ENCODE measurements at places on chromosomes 13 and 19.

DNA sequence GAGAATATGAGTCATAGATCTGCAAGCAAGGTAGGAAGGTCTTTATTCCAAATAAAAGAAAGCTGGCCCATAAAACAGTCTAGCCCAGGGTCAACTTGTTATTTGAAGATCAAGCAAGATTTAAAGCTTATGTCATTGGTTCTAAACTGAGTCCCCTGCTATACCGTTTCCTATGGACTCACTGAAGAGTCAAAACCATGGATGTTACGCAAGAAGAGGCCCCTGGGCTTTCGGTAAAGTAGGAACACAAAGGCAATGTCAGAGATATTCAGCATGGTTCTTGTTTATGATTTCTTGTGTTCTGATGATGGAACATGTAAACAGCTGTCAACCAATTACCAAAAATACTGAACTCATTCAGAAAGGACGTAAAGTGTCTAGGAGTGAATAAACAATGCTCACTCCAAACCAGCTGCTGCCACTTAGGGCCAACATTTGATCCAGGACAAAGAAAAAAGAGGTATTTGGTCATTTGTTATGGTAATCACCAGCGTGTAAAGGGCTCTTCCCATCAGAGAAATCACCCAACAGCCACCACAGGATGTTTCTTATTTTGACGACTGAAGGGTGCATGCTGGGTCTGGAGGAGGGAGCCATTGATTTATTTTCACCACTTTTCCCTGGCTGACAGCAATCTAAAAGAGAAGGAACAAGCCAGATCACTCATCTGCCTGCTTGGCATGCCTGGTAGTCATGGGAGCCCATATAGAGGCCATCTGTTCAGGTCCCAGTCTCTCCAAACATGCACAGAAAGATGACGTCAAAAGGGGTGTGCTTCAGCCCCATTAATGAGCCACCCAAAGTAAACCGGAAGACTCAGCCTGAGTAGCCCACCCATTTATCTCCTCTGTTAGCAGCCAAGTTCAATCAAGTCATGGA, 68.3 kb downstream of the FGF14 start:
- DNase-seq = no peak

DNA sequence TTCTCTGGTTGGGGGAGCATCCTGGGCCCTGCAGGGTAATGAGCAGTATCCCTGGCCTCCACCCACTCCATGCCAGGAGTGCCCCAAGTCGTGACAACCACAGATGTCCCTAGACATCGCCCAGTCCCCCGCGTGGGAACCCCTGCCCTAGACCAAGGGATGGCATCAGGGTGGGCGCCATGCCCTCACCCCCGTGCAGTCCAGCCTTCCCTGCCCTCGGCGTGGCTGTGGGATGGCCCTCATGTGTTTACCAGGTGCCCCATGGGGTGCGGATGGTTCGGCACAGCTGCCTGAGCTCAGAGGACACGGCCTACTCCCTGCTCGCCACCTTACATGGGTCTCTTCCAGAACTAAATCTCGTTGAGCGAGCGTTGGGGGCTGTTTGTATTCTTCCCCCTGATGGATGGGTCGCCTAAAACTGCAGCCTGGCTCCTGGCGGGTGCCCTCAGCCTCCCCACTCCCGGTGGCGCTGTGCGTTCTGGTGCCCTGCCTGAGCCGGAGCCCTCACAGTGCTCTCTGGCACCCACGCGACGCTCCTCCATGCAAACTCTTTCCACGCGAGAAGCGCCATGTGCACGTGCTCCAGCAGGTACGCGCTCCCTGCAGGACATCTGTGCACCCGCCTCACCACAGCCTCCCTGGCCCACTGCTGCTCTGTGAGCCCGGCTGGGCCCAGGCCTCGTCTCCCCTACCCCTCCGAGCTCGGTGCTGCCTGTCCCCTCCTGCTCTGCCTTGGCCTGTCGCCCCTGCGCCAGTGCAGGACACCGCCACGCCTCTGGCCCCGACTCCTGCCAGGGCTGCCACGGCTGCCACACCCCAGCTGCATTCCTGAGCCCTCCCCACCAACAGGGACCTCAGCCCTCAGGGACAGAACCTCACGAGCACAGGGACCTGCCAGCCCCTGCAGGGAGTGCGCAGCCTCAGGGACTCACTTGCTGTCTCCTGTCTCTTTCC, 145.0 kb downstream of the KDM4B start:
- no peak for DNase-seq

DNA sequence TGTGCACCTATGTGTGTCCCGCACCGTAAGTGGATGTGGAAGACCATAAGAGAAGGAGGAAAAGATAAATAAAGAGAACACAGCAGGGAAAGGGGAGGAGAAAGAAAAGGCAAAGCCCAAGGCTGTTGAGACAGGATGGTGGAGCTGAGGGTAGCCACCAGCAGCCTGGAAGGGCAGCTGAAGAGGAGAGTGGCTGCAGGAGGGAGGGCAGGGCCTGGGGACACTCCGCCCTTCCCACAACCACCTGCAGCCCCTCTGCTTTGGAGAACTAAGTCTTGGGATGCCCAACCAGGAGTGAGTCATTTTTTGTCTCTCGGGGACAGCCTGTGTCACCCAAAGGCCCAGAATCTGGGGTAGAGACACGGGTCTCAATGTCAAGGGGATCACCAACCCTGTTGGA, 26.4 kb upstream of the CCNE1 start:
- no peak for DNase-seq

GRCh38 chr13:99053636-99054233, 75.9 kb upstream of the DOCK9 start:
- DNase-seq = no peak

DNA sequence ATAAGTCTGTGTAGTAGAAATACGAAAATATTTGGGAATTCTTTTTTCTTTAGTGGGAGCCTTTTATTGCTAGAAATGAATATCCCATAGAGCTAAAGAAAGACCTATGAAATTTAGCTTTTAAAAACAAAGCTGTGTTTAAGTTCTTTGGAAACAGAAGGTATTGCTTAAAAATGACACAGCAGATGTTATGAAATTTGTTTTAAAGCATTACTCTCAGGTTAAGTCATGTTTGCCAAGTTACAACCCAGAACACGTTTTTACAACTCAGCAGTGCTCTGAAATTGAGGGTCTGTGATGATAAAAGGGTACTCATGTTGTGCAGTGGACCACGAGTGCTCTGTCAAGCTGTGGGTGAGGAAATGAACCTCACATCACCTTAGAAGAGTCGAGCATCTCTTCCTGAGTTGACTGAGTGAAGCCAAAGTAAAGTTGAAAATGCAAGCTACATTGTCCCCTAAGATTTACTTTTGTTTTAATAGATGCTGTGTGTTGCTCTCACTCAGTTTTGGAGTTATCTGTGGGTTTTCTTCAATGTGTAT, 161.1 kb downstream of the SHISA2 start:
- DNase-seq = no peak

DNA sequence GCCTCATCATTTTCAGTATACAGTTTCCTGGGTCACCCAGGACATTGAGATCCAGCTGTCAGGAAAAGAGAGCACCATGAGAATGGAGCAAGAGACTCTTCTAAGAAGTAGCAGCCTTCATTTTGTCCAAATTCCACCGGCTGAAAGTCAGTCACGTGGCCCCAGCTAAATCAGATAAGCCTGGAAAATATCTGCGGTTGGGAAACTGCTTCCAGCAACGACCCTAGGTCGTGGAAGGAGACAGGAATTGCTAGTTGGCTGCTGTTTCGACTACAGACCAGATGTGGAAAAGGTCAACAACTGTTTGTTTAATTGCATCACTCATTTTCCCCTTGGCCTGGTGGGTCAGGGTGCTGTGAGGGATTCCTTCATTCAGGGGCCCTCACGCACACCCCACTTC, 107.0 kb downstream of the ZNF536 start:
- no peak for DNase-seq

DNA sequence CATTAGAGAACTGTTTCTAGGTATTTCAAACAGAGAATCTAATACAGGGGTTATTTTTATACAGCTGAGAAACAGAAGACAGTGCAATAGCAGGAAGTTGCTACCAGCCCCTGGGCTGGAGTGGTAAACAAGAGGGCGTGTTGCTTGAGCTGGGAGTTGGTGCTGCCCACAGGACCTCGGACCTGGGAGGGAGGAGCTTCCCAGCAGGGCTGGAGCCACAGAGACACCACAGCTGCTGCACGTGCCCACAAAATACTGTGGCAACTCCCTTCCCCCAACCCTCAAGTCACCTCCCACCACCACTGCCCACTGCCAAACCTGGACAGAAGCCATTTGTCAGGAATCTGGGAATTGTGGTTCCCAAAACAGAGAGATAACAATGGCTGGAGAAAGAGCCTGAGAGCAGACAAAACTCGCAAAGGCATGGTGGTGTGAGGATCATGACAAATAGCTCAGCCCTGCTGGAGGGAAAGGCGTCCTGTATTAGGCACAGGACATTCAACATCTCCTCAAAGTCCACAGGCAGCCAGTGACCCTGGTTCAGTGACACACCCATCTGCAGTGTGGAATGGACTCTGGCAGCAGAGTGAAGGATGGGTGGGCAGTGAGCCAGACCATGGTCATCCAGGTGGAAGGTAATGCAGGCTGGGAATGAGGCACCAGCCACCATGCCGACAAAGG, 57.2 kb downstream of the SPATA13 start:
- DNase-seq = no peak

GRCh38 chr13:27839809-27840467, 47.7 kb downstream of the GSX1 start:
- no peak for DNase-seq
